ENCODE measurements at places on chromosomes 7 and 10.

DNA sequence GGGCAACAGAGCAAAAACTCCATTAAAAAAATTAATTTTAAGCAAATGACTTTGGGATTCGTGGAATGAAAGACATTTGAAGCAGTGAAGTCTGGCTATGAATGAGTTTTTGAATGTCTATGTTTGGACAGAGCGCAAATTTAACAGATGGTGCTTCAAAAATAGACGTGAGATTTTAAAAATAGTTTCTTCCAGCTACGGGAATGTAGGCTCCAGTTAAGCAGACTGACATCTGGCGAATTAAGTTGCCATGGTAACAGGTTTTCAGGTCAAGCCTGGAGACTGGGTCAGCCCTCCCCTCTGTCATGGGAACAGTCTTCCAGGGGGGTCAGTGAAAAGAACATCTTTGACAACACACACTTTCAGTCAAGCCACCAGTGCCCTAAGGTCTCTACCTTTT lies 62.0 kb downstream of the MYOF start:
- no peak for DNase-seq

DNA sequence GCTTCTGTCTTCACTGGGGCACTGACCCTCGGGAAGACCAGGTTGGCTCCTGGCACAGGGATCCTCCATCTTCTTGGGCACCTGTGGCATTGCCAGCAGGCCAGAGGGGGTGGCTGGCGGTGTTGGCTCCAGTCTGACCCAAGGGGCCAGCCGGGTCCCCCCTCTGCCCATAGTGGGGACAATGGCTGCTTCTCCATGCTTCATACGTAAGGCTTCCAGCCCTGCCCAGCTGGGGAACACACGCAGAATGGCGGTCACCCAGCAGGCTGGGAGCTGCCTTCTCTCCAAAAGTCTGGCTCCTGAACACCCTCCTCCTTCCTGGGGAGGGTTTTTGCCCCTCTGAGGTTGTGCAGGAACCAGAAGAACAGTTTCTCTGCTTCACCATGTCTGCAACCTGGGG lies 106.8 kb downstream of the NEURL1 start:
- no peak for DNase-seq

- no peak for DNase-seq
These were observed 1102.3 kb downstream of the GRM8 start for GRCh38 chr7:126150278-126150958.

DNA sequence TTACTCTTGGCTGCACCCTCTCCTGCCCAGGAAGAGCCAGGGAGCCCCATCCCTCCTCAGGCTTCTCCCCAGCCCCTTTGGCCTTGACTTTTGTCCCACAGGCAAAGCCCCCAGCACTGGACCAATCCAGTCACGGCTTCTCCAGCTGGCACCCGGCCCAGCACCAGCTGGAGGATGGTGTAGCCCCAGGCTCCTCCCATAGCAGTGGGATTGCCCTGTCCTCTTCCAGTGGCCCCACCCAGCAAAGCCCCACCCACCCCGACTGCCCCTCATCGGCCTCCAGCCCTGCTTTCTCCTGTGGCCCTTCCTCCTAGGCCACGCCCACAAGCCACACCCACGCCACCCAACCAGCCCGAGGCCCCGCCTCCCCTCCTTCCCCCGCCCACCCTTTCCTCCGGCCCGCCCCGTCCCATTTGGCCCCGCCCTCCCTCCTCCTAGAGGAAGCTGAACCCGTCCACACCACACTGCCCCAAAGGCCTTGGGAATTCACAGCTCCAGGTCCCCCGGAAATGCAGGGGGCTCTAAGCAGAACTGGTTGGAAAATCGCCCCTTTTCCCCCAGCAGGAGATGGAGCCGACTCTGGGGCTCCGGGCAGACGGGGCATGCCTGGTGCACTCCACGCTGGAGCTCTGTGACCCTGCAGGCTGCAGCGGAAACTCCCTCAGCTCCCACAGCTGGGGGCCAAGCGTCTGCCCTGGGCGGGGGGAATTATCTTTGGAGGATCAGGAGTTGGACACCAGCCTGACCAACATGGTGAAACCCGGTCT lies 25.2 kb downstream of the GET4 start:
- peak; percentile 51 for DNase-seq

DNA sequence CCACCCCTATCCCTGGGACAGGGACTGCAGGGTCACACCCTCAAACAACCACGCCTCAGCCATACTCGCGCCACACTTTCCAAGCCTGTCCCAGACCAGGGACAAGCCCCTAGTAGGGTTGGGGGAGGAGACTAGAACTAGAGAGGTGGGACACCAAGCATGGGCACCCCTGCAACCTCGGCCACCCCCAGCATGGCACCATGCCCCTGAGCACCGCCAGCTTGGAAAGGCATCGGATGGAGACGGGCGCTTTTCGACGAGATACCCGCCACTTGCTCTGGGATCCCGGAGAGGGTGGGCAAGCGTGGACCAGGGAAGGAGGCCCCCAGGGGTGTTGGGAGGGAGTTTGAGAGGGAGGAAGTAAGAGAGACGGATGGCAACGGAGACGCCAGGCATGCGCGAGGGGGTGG lies 13.1 kb upstream of the KMT2E start:
- no peak for DNase-seq

DNA sequence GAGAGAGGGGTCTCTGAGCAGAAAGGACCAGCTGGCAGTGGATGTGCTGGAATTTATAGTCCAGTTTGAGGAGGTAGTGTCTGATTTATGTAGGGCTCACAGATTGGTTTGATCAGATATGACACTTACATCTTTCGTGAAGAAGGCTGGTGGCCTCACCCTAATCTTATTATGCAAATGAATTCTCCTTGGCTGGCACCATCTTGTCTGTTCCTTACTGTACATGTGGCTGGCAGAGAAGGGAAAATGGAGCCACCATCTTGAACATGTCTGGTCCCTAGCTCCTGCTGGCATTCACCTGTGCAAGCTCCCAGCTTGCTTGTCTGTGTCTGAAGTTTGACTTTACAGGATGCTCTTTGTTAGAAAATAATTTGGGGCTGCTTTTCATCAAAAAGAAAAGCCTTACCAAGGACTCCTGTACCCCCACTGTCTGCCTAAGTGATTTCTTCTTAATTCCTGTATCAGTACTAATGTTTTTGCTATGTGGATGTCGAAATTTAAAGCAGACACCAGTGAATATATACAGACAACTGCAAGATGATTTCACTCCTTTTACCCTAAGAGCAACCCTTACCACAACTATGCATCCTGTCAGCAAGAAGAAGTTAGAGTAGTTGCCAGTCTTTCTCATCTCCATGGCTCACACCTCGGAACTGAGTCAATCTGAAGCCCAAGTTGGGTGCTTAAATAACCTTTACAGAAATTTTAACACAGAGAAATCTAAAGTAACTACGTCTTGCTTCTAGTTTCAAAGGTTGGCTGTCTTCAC lies 322.0 kb upstream of the SEMA3D start:
- no peak for DNase-seq

DNA sequence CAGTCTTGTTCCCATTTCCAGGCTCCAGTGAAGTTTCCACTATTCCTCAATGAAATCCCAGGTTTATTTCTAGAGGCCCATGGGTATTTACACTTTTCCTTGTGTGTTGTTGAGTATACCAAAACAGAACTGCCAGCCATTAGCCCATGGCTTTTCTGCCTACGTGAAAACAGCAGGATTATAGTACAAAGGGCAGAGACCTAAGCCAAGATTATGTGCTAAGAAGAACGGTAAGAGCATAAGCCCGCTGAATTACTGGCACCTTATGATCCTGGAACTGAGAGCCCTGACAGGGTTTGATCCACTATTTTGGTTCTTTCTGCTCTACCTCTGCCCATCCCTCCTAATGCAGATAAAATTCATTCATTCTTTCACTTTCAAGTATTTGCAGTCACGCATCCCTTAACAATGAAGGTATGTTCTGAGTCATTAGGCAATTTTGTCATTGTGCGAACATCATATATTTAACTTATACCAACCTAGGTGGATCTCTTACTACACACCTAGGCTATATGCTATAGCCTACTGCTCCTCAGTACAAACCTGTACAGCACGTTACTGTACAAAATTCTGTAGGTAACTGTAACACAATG lies 16.0 kb downstream of the SEMA3C start:
- no peak for DNase-seq

DNA sequence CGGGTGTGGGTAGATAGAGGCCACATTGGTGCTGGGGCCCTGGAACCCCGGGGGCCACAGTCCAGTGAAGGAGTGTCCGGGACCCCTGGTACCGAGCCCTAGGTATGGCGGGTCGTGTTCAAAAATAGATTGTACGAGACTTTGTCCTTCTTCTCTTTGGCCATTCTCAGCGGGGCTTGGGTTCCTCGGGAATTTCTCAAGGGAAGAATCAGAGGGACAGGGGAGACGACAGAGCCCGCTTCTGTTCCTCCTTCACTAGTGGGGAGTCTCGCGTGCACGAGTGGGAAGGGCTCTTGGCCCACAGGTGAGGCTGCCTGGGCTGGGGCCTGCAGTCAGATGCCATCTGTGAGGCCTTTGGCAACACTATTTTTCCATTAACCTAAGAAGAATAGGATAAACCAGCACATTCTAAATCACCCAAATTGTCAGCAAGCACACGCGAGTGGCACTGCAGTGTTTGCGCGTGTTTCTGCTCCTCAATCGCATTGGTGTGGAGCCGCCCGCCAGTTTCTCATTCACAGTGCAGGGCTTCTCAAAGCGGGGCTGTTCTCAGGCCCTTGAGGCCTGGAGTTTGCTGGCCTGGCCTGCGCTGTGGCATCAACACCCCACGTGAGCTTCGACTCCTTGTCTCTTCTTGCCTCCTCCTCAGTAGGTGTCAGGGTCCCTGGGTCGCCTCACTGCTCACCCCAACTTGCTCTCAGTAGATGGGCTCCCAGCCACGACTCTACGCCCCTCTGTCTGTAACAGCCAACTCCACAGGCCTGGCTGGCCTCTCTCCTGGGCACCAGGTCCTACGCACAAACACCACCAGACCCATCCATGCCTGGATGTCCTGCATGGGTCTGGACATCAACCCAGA lies 187.6 kb upstream of the SHH start:
- no peak for DNase-seq

GRCh38 chr10:73836427-73836980 lies 25.1 kb upstream of the NDST2 start:
- DNase-seq = no peak

DNA sequence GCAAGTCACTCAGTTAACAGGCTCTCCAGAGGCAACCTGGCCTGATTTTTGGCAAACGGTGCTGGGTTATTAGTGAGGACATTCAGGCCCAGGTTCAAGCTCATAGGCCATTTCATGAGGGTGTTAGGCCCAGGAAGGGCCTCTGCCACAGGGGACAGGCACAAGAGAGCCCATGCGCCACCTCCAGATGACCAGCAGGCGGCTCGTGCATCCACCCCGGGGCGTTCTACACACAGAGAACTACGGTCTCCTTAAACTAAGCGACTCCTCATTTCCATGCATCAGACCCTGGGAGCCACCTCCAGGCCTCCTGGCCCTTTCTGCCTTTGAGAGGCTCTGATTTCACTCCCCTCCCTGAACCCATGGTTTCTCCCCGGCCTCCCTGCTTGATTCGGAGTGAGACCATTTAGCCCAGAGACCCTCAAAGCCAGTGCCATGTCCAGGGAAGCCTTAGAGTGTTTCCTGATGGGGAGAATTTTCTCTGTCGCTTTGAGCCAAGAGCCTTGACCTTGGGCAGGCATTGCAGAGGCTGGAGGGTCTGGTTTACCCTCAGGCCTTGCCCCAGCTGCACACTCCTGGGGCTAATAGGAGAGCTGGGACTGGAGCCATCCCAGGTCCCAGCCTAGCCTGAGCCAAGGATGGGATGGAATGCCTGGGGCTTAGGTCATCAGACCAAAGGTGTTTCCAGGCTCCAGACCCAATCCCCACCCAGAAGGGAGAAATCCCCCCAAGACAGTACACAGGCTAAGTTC lies 188.0 kb downstream of the GRID1 start:
- DNase-seq = peak; percentile 2

GRCh38 chr10:99711129-99711719 lies 20.7 kb downstream of the COX15 start:
- DNase-seq = peak; percentile 80

GRCh38 chr7:96196676-96197075 lies 125.2 kb downstream of the SLC25A13 start:
- no peak for DNase-seq

GRCh38 chr10:42932735-42933447 lies 144.0 kb upstream of the RET start:
- DNase-seq = peak; percentile 64

Measured in common myeloid progenitor, CD34-positive (primary cell).